Astrocyte (in vitro differentiated cells and primary cell): ENCODE measurements at places on chromosomes 5 and 9. TPM values are rescaled to one million over a fixed set of nuclear protein-coding genes. Genes with fewer than 3 reads are reported as not detected.

Gene CREBRF
- 10.0 and 10.1 TPM in 2 replicates for total RNA-seq

Gene PCSK1
- total RNA-seq: 0.18 and 0.48 TPM in 2 replicates

Gene APBA1
- total RNA-seq: 4.5 and 5.9 TPM in 2 replicates

Gene OCLN
- total RNA-seq: 12.1 and 15.3 TPM in 2 replicates

Gene PHF24
- total RNA-seq: 0.07 and 0.16 TPM in 2 replicates

Gene IFNA21
- not detected in 2 replicates for total RNA-seq

Gene IL9
- not detected in 2 replicates for total RNA-seq

Gene NSMF
- total RNA-seq: 48.8 and 50.5 TPM in 2 replicates

Gene C6
- not detected in 2 replicates for total RNA-seq

Gene CEMIP2
- total RNA-seq: 137 and 139 TPM in 2 replicates
